ENCODE measurements at places on chromosomes 13 and 19. TPM values are rescaled to one million over a fixed set of nuclear protein-coding genes. Genes with fewer than 3 reads are reported as not detected.

DNA sequence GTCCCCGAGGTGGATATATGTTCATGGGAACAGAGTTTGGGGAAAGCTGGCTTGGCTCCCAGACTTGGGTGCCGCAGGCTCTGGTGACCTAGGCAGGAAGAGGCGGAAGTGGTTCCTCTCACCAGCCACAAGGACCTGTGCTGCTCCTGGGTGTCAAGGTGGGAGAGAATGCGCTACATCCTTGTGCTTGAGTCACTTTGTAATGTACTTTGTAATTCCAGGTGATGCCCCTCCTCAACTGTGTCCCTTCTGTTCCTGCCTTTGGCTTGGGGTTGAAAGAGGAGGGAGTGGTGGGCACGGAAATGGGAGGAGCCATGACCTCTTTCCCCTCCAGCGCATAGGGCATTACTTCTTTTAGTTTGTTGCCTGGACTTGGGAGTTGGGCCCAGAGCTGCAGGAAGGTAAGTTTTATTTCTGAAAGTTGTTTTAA, 10.9 kb downstream of the GARRE1 start:
- H3K27ac ChIP-seq = no peak overlapping the region
- H3K4me3 ChIP-seq = no peak overlapping the region
- no peaks in the 10 kb centered on the region for H3K36me3 ChIP-seq
- peaks cover 6% of the 10 kb centered on the region for H3K4me1 ChIP-seq
- DNase-seq = peak; percentile 71
- no peaks in the 10 kb centered on the region for H3K27me3 ChIP-seq

GRCh38 chr13:90768116-90768515, 579.4 kb upstream of the MIR17HG start:
- H3K4me3 ChIP-seq = peak overlapping the region; percentile 7
- no peak overlapping the region for H3K27ac ChIP-seq
- no peaks in the 10 kb centered on the region for H3K27me3 ChIP-seq
- H3K4me1 ChIP-seq = peaks cover 9% of the 10 kb centered on the region
- H3K36me3 ChIP-seq = no peaks in the 10 kb centered on the region
- DNase-seq = no peak

DNA sequence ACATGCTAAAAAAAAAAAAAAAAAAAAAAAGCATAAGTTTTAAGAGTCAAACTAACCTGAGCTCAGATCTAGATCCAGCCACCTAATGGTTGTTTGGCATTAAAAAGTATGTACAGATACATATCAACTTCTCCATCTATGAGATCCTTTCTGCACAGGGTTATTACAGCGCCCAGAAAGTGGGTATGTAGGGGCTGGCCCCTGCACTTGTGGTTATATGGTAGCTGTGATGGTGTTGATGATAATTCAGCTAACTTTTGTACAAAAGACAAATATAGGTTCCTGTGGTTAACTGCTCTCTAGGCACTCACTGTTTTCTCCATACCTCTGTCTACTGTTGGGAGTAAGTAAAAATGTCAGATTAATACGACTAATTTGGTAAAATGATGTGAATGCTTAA, 81.7 kb downstream of the TNFRSF19 start:
- no peak overlapping the region for H3K27ac ChIP-seq
- no peaks in the 10 kb centered on the region for H3K4me1 ChIP-seq
- no peak overlapping the region for H3K4me3 ChIP-seq
- no peaks in the 10 kb centered on the region for H3K27me3 ChIP-seq

- H3K4me1 ChIP-seq = no peaks in the 10 kb centered on the region
- peak; percentile 66 for DNase-seq
- H3K27me3 ChIP-seq = no peaks in the 10 kb centered on the region
Observed at GRCh38 chr19:42197375-42197817, 20.1 kb downstream of the DEDD2 start.

- H3K27ac ChIP-seq = no peak overlapping the region
- peaks cover 8% of the 10 kb centered on the region for H3K36me3 ChIP-seq
- H3K27me3 ChIP-seq = no peaks in the 10 kb centered on the region
- no peak for DNase-seq
- H3K4me1 ChIP-seq = no peaks in the 10 kb centered on the region
- no peak overlapping the region for H3K4me3 ChIP-seq
Observed at GRCh38 chr13:46753137-46753536, 43.8 kb downstream of the ESD start.

GRCh38 chr13:33642374-33643065, 175.4 kb upstream of the RFC3 start:
- peak overlapping the region; percentile 50 for H3K27ac ChIP-seq
- H3K36me3 ChIP-seq = no peaks in the 10 kb centered on the region
- peak; percentile 68 for DNase-seq
- H3K27me3 ChIP-seq = peaks cover 7% of the 10 kb centered on the region

- H3K36me3 ChIP-seq = no peaks in the 10 kb centered on the region
- DNase-seq = peak; percentile 97
- H3K4me1 ChIP-seq = no peaks in the 10 kb centered on the region
- H3K27me3 ChIP-seq = peaks cover 13% of the 10 kb centered on the region
- H3K27ac ChIP-seq = peak overlapping the region; percentile 93
Observed at GRCh38 chr19:45952686-45953505, 20.8 kb downstream of the NOVA2 start.

- H3K4me1 ChIP-seq = no peaks in the 10 kb centered on the region
- H3K36me3 ChIP-seq = no peaks in the 10 kb centered on the region
- DNase-seq = peak; percentile 88
- no peak overlapping the region for H3K27ac ChIP-seq
Observed at GRCh38 chr19:53057904-53058580, 13.5 kb downstream of the ERVV-2 start.

GRCh38 chr19:46155237-46155636, 7.2 kb downstream of the IGFL2 start:
- no peaks in the 10 kb centered on the region for H3K36me3 ChIP-seq
- no peak overlapping the region for H3K4me3 ChIP-seq
- no peaks in the 10 kb centered on the region for H3K27me3 ChIP-seq
- no peak for DNase-seq
- H3K4me1 ChIP-seq = no peaks in the 10 kb centered on the region
- H3K27ac ChIP-seq = no peak overlapping the region

GRCh38 chr19:44912854-44913253, 1.6 kb upstream of the APOC1 start:
- H3K36me3 ChIP-seq = peaks cover 24% of the 10 kb centered on the region
- DNase-seq = no peak
- no peak overlapping the region for H3K27ac ChIP-seq
- H3K27me3 ChIP-seq = no peaks in the 10 kb centered on the region

- H3K4me3 ChIP-seq = no peak overlapping the region
- H3K27ac ChIP-seq = no peak overlapping the region
- no peak for DNase-seq
- no peaks in the 10 kb centered on the region for H3K36me3 ChIP-seq
Observed at GRCh38 chr13:54018485-54018884, 989.9 kb downstream of the OLFM4 start.

DNA sequence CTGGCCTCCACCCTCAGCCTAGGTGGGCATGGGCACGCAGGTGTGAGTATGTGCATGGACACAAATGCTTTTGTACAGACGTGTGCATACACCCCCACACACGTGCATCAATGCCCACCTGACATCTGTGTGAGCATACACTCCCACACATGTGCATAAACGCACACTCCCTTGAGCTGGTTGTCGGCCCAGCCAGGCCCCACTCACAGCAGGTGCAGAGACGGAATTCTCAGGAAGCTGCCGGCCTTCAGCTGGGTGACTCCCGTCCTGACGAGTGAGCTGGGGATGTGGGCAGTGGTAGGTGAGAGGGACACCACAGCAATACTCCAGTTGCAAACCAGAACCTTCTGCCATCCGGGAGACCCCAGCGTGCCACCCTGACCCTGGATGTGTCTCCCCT, 1.0 kb downstream of the LGI4 start:
- H3K4me3 ChIP-seq = no peak overlapping the region
- DNase-seq = no peak
- no peaks in the 10 kb centered on the region for H3K36me3 ChIP-seq
- H3K4me1 ChIP-seq = no peaks in the 10 kb centered on the region
- no peaks in the 10 kb centered on the region for H3K27me3 ChIP-seq

- H3K36me3 ChIP-seq = peaks cover 73% of the 10 kb centered on the region
- DNase-seq = no peak
- H3K4me3 ChIP-seq = no peak overlapping the region
- no peak overlapping the region for H3K27ac ChIP-seq
- no peaks in the 10 kb centered on the region for H3K27me3 ChIP-seq
Observed at GRCh38 chr19:38700902-38701454, 43.3 kb downstream of the CAPN12 start.

DNA sequence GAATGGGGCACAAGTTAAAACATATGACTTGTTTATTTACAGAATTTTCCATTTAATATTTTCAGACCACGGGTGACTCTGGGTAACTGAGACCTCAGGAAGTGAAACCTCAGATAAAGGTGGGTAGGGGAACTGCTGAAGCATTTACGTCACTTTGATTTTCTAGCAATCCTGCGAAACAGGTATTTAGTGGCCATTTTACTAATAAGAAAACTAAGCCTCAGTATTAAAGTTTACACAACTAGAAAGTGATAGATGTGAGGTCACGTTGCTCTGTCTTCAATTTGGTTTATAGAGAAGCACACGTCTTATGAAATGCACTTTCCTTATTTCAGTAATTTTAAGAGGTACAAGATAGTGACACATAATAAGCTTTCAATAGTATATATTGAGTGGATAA, 402.8 kb downstream of the FGF9 start:
- no peak overlapping the region for H3K27ac ChIP-seq

GRCh38 chr19:31960474-31960873, 384.9 kb upstream of the ZNF507 start:
- no peak overlapping the region for H3K4me3 ChIP-seq
- DNase-seq = no peak
- no peak overlapping the region for H3K27ac ChIP-seq
- H3K27me3 ChIP-seq = no peaks in the 10 kb centered on the region

DNA sequence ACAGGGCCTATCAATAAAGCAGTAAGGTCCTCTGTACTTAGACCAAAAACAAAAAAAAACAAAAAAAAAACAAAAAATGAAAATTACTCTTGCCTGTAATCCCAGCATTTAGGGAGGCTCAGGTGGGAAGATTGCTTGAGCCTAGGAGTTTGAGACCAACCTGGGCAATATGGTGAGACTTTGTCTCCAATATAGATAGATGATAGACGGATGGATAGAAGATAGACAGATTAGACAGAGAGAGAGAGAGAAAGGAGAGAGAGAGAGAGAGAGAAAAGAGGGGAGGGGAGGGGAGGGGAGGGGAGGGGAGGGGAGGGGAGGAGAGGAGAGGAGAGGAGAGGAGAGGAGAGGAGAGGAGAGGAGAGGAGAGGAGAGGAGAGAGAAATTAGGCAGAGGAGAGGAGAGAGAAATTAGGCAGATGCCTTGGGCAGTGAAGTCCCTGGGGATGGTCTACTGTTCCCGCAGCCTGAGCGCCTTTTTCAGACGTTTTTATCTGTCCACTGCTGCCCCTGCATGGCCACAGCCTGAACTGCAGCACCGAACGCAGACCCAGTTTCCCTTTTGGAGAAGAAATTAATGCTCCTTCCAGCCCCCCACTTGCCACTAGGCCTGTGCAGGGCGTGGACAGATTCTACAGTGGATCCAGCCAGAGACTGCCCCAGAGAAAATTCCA, 9.8 kb upstream of the ZNF627 start:
- no peak overlapping the region for H3K27ac ChIP-seq
- no peaks in the 10 kb centered on the region for H3K27me3 ChIP-seq
- H3K36me3 ChIP-seq = no peaks in the 10 kb centered on the region
- peak; percentile 94 for DNase-seq
- H3K4me3 ChIP-seq = no peak overlapping the region
- H3K4me1 ChIP-seq = no peaks in the 10 kb centered on the region

DNA sequence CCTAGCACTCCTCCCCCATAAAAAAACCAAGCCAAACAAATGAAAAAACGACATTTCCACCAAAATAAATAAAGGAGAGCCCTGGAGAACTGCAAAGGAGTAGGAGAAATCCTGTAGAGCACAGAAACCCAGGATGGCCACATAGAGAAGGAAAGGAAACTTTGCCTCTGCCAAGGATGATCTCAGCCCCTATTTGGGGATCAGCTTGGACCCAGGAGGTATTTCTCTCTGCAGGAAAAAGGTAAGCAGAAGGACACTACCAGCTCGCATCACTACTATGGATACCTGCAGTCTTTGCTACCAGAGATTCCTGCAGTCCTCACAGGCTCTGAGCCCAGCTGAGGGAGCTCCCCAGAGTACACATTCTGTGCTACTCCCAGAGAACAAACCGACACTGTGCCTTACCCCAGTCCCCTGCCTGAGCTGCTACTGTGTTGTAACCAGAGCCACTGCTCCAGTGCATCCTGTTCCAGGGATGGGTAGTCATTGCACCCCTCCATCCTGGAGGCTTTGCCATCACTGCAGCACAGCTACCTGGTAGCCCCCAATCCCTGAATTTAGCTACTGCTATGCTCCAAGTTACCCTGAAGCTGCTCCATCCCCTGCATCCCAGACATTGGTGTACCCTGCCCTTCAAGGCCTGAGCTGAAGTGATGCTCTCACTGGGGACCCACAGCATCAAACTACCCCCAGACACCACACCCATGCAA, 41.7 kb downstream of the VWA8 start:
- no peak overlapping the region for H3K27ac ChIP-seq
- H3K4me1 ChIP-seq = no peaks in the 10 kb centered on the region
- no peak for DNase-seq

- no peak overlapping the region for H3K4me3 ChIP-seq
- H3K36me3 ChIP-seq = no peaks in the 10 kb centered on the region
- H3K27me3 ChIP-seq = no peaks in the 10 kb centered on the region
Observed at GRCh38 chr19:31784671-31785101, 435.4 kb upstream of the TSHZ3 start.

DNA sequence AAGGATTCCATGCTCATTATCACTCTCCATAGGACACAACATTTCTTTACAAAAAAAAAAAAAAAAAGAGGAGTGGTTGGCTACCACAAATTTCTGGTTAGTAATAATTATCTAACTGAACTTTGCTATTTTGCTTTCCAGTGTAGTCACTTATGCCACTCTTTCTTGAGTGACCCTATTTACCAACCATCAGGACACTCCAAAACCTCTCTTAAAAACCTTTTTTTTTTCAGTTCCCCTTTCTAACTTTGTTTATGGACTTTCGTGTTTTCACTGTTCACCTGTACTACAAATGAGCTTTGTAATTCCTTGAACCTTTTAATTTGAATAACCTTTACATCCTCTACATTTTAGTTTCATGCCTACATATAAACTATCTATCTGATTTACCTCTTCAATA, 686.5 kb upstream of the PCDH9 start:
- no peaks in the 10 kb centered on the region for H3K4me1 ChIP-seq
- no peak overlapping the region for H3K27ac ChIP-seq
- no peak for DNase-seq
- H3K4me3 ChIP-seq = no peak overlapping the region
- no peaks in the 10 kb centered on the region for H3K27me3 ChIP-seq

GRCh38 chr19:13622766-13623715, 116.8 kb upstream of the CACNA1A start:
- DNase-seq = peak; percentile 82
- H3K27ac ChIP-seq = peak overlapping the region; percentile 42
- no peak overlapping the region for H3K4me3 ChIP-seq
- H3K36me3 ChIP-seq = no peaks in the 10 kb centered on the region
- peaks cover 7% of the 10 kb centered on the region for H3K4me1 ChIP-seq

TINCR gene
- total RNA-seq = 1.2 TPM

KL gene
- total RNA-seq = 0.09 TPM

TMIGD2 gene
- 0.87 TPM for total RNA-seq

LGALS14 gene
- not detected for total RNA-seq

CKM gene
- 1.6 TPM for total RNA-seq

ERICH6B gene
- total RNA-seq = not detected

MAB21L1 gene
- 0.11 TPM for total RNA-seq

CACNG7 gene
- 1.9 TPM for total RNA-seq

NAPSA gene
- 1.9 TPM for total RNA-seq

CGB3 gene
- not detected for total RNA-seq
